ENCODE measurements at places on chromosomes 7 and 10.

GRCh38 chr10:46305079-46305818 is 18.5 kb downstream of the ANTXRL start:
- no peak for DNase-seq

DNA sequence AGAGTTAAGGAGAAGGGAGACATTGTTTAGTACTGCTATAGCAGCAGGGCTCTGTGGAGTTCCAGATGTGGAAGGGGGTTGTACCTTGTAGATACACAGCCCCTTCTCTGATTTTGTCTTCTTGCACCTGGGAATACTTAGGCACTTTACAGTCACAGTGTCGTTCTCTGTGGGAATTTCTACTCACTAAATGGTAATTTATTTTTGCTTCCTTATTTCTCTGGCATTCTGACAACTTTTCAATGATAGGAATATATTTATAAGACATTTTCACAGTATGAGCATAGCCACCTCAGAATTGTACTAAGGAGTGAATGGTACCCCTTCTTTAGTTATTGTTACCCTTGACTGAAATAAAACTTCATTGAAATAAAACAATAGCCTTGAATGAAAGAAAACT is 132.8 kb downstream of the SUGCT start:
- no peak for DNase-seq

GRCh38 chr7:51186531-51186930 is 130.1 kb downstream of the COBL start:
- no peak for DNase-seq

DNA sequence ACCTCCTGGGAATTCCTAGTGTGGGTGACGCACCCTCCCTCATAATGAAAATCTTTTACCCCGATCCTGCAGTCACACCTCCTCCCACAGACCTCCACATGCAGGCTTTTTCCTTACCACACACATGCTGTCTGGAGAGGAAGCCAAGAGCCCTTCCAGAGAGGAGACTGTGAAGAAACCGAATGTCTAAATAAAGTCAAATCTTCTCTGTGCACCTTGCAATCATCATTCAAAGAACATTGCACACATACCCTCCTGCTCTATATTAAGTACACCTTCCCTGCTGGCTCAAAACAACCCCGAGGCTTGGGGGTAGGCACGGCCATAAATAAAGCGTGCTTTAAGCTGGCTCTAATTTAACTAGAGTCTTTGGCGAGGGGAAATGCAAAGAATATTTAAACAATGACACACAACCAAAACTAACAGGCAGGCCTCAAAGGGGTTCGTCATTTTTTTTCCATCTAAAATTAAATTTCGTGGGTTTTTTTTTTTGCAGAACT is 34.9 kb downstream of the CALML3 start:
- DNase-seq: no peak

GRCh38 chr10:120369856-120370276 is 87.2 kb upstream of the PLPP4 start:
- DNase-seq: no peak

DNA sequence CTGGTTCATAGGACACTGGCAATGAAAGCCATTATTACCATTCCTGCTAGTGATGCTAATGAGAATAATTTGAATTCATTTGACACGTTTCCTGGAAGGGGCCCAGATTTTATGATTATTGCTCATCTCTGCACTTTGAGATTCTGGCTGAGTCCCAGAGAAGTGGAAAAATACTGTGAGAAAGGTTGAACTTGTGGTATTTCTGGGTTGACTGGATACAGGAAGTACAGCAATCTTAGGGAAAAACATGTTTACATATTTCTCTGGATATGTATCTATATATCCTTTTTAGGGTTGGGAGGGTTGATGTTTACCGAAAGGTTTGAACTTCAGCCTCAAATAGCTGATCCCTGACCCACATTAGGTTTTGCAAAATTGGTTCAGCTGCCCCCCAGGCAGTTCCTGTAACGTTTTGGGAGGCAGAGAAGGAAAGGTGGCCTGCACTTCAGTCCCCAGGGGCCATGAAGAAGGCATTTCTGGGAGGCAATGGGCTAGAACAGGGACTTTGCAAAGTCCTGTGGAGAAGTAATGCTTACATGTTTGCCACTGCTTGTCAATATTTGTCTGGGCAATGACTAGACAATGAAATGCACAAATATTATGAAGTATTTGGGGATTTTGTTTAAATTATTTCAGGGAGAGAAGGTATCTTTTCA is 253.7 kb upstream of the PITRM1 start:
- DNase-seq: no peak

DNA sequence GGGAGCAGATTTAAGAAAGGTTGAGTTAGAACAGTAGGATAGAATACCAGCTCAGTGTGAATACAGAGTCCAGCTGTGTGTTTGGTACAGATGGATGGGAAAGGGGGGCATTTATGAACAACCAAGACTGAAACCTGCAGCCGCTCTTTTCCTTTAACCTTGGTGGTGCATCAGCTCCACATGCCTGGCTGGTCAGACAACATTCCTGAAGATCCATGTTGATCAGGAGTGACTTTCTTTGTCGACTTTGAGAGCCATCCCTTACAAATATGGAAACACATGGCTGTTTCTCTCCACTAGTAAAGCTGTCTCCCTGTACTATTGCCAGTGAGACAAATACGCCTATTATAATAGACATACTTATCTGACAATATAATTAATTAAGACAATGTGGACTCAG is 476.5 kb upstream of the IGFBP3 start:
- no peak for DNase-seq

DNA sequence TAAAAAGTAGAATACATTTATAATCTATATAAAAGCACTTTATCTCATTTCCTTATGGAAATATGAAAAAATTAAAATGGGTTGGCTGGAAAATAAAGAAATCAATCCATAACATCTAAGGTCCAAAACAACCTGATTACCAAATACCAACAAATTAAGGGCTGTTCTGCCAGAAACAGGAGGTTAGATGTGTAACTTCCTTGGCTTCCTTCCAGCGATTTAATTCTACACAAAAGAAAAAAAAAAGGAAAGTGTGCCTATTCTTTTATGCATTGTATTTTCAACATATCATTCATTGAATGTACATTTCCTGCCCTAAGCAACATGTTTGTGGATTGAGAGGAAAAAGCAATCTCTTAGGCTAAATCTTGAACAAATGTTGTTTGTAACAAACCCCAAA is 36.2 kb upstream of the USP6NL start:
- DNase-seq: no peak

DNA sequence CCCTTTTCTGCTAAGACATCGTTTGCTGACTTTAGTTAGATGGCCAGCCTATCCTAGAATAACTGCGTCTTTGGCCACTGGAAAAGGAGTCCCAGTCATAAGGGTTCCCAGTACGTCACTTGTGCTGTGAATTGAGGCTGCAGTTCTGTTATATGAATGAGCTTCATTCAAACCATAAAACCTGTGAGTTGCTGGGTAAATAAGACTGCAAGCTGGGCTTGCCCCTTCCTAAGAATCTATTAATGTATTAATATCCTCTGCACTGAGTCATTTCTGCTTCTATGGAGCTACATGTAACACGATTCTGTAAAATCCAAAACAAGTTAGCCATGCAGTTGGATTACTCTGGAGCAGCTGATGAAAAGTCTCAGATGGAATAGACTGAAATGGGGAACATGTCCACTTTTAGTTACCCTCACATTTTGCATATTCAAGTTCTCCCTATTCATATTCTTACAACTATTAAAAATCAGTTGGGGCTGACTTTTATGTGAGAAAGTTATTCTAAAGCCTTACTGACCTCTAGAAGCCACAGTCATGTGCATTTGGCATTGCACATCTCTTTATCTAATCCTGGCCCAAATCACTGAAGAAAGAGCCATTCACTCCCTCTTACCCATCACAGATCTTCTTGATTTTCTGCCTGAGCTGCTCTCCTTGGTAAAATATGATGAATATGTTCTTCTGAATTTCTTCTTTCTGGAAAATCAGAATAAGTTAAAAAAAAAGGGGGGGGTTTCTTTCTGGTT is 41.8 kb upstream of the TMEM213 start:
- no peak for DNase-seq

- DNase-seq: no peak
These were observed 122.9 kb upstream of the ZNF716 start for GRCh38 chr7:57327081-57327480.

GRCh38 chr7:42167206-42167605 is 69.8 kb downstream of the GLI3 start:
- no peak for DNase-seq

DNA sequence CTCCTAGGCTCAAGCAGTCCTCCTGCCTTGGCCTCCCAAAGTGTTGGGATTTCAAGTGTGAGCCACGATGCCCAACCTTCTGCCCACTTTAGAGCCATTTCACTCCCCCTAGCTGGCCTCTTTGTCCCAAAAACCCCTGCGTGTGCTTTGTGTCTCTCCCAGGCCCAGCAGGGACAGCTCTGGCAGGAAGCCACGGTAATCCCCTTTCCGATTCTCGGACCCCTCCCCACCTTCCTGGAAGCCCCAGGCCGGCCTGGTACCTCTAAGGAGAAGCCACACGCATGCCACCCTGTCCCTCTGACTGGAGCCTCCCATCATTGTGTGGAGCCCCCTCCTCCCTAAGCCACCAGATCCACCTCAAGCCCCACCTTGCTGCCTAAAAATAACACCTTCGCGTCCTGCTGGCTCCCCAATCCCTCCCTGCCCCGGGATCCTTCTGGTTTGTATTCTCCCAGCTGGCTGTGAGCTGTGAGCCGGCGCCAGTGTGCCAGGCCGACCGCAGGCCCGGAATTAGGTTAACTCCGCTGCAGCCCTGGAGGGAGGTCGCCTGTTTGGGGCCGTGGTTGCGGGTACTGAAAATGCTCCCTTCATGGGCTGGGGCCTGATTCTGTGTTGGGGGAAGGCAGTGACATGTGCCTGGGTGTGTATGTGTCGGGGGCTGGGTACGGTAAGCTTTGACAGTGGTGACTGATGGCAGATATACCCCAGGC is 16.4 kb upstream of the SRRM3 start:
- no peak for DNase-seq

DNA sequence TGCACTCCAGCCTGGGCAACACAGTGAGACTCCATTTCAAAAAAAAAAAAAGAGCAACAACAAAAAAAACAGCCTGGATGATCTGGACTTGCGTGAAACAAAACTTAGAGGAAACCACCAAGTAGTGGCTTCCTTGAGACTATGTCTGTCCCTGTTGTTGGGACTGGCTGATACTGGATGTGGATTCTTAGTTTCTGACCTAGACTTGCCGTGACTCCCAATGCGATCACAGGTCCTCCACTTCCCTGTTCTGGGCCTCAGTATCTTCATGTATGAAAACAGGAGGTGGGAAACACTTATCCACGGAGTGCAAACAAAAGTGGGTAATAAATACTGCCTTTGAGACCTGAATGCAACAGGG is 125.7 kb downstream of the PRPF18 start:
- no peak for DNase-seq

GRCh38 chr10:62250594-62251198 is 17.9 kb downstream of the RTKN2 start:
- no peak for DNase-seq

DNA sequence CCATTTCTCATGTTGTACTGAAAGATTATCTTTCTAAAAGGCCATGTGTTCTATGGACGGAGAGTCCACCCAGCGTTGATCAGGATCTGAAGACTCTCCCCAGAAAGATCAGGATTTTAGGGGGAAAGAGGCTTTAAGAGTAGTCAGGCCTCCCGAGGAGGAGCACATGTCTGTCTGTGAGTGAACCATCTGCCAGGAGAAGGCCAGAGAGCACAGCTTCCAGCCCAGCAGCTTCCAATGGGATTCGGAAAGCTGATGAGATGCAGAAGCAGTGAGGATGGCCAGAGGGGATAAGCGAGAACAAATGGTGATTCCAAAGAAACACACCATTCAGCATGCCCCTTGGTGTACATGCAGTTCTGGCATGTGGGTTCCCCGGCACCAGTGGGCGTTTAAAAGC is 88.5 kb upstream of the TCERG1L start:
- DNase-seq: no peak

GRCh38 chr7:30846378-30846777 is 65.3 kb upstream of the AQP1 start:
- DNase-seq: peak; percentile 82

DNA sequence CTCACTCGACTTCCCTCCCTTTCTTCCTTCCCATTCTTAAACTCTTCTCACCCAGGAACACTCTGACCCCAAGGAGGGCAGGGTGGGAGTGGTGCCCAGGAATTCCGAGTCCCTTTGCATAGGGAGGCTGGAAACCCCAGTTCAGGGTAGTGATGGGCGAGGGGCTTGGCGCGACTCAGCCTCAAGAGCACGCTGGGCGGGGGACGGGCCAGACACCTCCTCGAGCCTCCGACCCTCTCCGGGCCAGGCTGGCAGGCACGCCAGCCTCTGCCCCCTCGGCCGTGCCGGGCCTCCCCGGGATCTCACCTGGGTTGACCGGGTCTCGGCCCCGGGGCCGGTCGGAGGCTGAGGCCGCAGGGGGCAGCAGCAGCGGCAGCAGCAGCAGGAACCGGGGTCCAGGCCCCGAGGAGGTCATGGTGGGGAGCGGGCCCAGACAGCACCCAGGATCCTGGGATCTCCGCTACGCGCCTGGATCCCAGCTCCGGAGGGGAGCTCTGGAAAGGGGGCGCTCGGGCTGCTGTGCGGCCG is 457 bp downstream of the PLOD3 start:
- DNase-seq: no peak

DNA sequence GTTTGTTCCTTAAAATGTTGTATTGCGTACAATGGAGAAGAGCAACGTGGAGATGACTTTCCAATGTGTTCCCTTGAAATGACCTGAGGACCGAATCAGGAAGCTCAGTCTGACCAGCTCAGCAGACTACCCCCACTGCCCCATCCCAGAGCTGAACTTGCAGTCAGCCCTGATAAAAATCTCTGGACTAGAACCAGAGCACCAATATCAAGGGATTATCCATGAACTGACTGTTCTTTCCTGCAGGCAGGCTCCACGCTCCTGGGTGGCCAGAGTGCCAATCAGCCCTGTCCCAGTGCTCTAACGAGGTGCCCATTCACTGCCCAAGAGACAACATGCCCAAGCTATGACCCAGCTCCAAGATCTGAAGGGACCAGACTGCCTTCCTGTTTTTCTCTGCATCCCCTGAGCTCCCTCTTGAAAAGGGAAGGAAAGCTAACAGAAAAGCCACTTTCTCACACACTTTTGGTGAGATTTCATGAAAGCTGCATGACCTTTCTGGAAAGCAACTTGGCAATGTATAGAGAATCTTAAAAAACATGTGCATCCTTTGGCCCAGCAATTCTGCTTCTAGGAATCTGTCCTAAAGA is 130.2 kb downstream of the KCNMA1 start:
- no peak for DNase-seq

DNA sequence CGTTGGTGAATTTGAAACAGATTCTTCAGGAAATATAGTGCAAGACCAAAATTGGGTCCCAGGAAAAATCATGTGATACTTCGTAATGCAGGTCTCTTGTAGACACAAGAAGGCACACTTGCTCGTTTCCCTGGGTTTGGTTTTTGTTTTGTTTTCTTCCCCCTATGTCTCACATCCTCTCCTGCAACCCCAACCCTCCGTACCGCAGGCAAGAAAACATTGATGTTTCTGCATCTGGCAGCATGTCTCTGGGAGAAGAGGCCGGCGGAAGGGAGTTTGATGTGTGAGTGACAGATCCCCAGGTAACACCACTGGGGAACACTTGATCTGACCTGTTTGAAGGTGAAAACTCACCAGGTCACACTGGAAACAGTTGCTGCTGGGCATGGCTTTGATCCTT is 718.5 kb downstream of the AUTS2 start:
- DNase-seq: no peak
